Right lobe of liver (tissue), 6 donors: ENCODE measurements at places on chromosomes 5 and 9. TPM values are rescaled to one million over a fixed set of nuclear protein-coding genes. Genes with fewer than 3 reads are reported as not detected.

GRCh38 chr5:127428748-127429147, 88.7 kb upstream of the PRRC1 start:
- H3K36me3 ChIP-seq = no peaks in the 10 kb centered on the region
- H3K27me3 ChIP-seq = no peaks in the 10 kb centered on the region
- H3K27ac ChIP-seq = no peak overlapping the region
- no peaks in the 10 kb centered on the region for H3K4me1 ChIP-seq
- no peak overlapping the region for H3K4me3 ChIP-seq

GRCh38 chr9:68668127-68668526, 36.9 kb upstream of the PIP5K1B start:
- no peak overlapping the region for H3K27ac ChIP-seq
- H3K4me3 ChIP-seq = no peak overlapping the region
- no peak for DNase-seq
- no peaks in the 10 kb centered on the region for H3K4me1 ChIP-seq

- no peak for DNase-seq
- H3K27me3 ChIP-seq = no peaks in the 10 kb centered on the region
- no peaks in the 10 kb centered on the region for H3K36me3 ChIP-seq
- no peak overlapping the region for H3K27ac ChIP-seq
- no peak overlapping the region for H3K4me3 ChIP-seq
These were observed 128.1 kb upstream of the NUDT12 start for GRCh38 chr5:103690676-103691075.

GRCh38 chr9:134391319-134392231, 65.3 kb downstream of the RXRA start:
- no peak overlapping the region for H3K4me3 ChIP-seq
- peak overlapping the region; percentile 28 for H3K27ac ChIP-seq
- no peaks in the 10 kb centered on the region for H3K36me3 ChIP-seq
- H3K4me1 ChIP-seq = no peaks in the 10 kb centered on the region

Gene GPR150
- total RNA-seq = 0.11 TPM
